ENCODE measurements at places on chromosomes 12 and 14.

DNA sequence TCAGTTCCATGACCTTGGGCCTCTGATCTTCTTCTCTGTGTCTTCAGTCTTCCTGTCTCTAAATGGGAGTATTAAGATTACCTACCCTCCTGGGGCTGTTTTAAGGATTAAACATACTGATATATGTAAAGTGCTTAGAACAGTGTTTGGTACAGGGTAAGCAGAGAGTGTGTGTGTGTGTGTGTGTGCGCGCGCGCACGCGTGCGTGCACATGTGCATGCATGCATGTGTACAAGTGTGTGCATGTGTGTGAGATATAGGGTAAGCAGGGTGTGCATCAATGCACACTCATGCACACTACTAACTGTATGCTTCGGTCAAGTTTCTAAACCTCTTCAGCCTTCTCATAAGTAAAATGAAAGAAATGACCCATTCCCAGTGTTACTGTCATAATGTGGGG lies 196.6 kb downstream of the NTF3 start:
- DNase-seq: no peak

- DNase-seq: no peak
These were observed 24.5 kb upstream of the POLR3B start for GRCh38 chr12:106333010-106333409.

GRCh38 chr12:95150501-95150900 lies 66.8 kb downstream of the FGD6 start:
- DNase-seq: no peak

DNA sequence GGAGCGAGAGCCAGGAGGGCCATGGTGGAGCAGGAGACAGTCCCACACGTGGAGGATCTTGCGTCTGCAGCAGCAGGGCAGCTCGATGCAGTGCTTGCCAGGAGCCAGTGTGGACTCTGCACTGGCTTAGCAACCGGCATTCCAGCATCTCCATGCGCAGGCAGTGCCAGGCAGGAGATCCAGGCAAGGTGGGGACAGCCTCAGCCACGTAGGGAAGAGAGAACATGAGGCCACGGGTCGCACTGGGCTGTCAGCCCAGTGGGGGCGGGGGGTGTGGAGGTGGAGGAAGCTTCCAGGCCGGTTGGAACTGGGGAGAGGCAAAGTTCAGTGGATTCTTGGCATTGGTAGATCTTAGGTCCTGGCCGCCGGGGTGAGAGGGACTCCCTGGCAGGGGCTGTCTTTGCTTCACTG lies 121.0 kb upstream of the EVL start:
- no peak for DNase-seq
